Tibial artery (tissue), 4 donors: ENCODE measurements at places on chromosomes 11 and 22.
A peak's percentile ranks its signal among the peaks of the same experiment; 100 is the strongest.

DNA sequence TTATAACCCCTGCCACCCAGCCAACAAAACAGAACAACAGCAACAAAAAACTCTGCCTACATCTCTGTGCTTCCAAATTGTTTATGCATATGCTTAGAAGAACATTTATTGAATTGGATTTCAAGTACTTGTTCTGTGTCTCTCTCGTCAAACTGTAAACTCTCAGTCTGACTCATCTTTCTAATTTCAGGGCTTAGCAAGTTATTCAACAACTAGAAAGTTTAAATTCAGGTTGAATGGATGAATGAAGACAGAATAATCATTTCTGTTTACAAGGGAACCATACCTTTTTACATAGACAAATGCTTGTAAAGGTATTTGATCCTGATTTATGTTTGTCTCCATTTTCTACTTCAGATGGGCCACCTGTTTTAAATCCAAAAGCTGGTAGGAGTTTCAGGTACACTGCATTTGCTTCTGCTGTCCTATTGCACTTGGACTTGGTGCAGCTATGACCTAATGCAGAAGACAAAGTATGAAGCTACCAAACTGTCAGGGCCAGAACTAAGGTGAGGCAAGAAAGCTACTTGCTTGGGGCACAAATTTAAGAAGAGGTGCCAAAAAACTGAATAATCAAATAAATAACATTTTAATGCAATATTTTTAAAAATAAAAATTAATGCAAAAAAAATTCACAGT is 1.6 kb upstream of the FBXO3 start:
- DNase-seq, result no peak

DNA sequence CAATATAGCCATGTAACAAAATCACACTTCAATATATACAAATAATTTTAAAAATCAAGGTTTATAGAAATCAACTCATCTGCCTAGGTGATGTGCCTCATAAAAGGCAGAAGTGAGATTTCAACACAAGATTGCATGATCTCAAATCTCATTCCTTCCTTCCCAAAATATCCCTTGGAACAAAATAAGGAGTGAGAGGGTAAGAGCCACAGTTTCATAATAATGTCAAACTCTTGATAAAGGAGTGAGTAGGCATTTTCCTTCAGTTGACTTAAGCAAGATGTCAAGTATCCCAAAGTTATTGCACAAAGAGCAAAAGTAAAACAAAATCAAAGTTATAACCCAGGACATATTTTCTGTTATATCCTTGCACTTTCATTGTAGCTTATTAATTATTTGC is 81.3 kb downstream of the C22orf31 start:
- no peak for DNase-seq

GRCh38 chr11:1156506-1157340 is 1.0 kb upstream of the MUC5AC start:
- peak; percentile 54 for DNase-seq

- no peak for DNase-seq
Measured at GRCh38 chr11:5528495-5528894, 12.0 kb upstream of the UBQLNL start.

GRCh38 chr11:34860034-34860433 is 56.1 kb downstream of the APIP start:
- DNase-seq, result no peak

DNA sequence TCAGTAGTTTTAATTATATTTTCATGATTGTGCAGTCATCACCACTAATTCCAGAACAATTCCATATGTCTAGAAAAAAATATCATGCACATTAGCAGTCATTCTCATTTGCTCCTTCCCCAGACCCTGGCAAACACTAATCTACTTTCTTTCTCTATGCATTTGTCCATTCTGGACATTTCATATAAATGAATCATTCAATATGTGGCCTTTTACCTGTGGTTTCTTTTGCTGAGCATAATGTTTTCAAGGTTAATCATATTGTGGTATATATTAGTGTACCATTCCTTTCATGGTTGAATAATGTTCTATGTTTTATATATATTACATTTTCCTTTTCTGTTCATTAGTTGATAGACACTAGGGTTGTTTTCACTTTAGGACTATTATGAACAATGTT is 811.1 kb upstream of the RAG2 start:
- DNase-seq, result no peak

DNA sequence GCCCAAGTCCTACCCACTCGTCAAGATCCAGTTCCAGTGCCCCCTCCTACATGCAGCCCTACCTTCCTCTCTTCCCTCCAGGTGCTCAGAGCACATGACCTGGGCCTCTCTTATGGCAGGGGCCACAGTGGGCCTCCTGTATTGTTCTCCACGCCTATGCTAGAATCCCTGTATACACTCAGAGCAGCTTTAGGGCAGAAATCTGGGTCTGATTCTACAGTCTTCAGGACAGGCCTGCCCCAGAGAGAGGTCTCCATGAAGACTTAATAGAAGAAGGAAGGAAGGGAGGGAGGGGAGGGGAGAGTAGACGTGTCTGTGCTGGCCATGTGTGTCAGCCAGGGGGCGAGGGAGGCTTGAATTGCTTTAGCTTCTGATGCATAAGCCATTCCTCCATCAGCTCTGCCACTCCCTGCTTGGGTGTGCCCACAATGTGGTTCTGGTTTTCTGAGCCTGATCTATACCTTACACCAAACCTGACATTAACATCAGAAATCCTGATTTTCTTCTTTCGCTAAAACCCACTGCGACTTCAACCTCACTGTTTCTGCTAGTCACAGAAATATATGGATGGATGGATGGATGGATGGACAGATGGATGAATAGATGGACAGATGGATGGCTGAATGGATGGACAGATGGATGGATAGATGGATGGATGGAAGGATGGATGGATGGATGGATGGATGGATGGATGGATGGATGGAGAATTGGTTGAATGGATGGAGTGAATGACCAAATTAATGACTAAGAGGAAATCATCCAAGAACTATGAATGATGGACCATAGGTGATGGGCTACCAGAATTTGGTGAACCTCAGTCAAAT is 56.6 kb upstream of the PRDM11 start:
- DNase-seq, result no peak

DNA sequence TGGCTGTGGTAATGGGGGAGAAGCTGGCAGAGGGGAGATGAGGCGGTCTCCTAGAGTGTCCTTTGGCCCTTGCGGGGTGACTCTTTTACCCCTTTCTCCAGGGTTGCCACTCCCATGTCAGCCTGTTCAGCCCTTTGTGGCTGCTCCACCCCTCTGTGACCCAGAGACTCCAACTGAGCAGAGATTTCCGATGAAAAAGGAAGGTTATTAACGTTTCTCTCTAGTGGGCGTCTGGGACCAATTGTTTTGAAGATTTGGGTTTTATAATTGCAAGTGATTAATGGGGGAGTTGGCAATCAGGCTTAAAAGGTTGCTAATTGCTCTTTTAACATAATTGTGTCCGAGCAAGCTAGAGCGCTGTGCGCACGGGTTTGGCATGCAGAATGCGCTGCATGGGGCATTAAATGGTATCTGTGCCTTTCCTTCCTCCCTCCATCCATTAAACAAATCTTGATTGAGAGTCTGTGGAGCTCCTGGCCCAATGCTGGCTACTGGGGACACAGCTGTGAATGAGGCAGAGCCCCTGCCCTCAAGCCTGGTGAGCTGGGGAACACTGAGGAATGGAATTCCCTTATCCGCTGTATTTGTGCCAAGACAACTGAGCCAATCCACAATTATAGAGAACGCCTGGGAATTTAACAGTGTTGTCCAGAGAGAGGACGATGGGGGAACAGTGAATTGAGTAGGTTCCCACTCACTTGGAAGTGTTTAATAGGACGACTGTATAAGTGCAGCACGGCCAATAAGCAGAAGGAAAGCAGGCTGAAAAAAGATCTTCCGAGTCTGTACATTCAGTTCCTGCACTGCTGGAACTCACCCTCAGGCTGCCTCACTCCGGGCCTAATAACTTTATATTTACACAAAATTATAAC is 295.9 kb downstream of the MIAT start:
- DNase-seq, result no peak
